ENCODE measurements at places on chromosomes 4 and X.
A peak's percentile ranks its signal among the peaks of the same experiment; 100 is the strongest.

GRCh38 chr4:142386856-142387255, 459.2 kb downstream of the INPP4B start:
- no peak for DNase-seq

DNA sequence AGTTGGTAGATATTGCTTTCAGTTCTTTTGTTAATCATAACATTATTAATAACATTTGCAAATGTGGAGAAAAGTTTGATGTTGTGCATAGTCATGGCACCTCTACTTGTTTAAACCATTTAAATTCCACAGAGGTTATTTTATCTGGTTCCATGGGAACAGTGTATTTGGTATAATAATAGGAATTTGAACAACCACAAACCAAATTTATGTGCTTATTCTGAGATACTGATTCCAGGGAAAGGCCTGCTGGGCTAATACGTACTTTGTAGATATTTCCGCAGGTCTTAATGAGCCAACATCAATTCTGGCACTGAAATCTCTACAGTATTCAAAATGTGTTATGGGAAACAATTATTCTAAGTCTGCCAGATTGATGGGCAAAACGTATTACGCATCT, 319.0 kb downstream of the DKK2 start:
- no peak for DNase-seq

GRCh38 chr4:139014371-139015268, 961 bp upstream of the NOCT start:
- DNase-seq: no peak

GRCh38 chr4:27843776-27844175, 983.1 kb downstream of the STIM2 start:
- DNase-seq: no peak

- DNase-seq: no peak
These were observed 150.3 kb downstream of the PCDH7 start for GRCh38 chr4:30870513-30870912.

GRCh38 chr4:152458801-152459302, 77.0 kb downstream of the FBXW7 start:
- peak; percentile 52 for DNase-seq

- DNase-seq: no peak
These were observed 14.1 kb downstream of the GABRA4 start for GRCh38 chr4:46979283-46979682.

GRCh38 chrX:1393871-1394615, 2.1 kb upstream of the SLC25A6 start:
- no peak for DNase-seq

DNA sequence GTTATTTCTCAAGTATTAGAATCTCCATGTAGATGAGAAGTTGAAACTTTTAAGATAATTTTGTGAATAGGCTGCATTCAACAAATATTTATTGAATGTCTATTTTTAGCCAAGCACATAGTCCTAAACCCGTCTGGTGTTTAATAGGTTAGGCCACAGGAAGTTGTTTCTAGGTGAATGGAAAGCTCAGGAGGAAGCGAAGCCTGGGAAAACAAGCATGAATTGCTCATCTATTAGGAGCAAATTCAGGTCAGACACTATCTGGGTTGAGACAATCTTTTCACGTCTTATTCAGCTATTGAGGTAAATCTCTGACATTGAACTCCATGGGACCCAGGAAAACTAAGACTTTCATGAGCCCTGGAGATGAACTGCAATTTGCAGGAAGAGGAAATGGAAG, 43.1 kb upstream of the FREM3 start:
- no peak for DNase-seq

All from Jurkat, Clone E6-1 (cell line).